CD4-positive, alpha-beta T cell (primary cell): ENCODE measurements at places on chromosomes 3 and 15. TPM values are rescaled to one million over a fixed set of nuclear protein-coding genes. Genes with fewer than 3 reads are reported as not detected.
A peak's percentile ranks its signal among the peaks of the same experiment; 100 is the strongest.

Gene AGBL1
- not detected for total RNA-seq

Gene CKMT1A
- total RNA-seq, result not detected

Gene ZNF620
- 0.82 TPM for total RNA-seq

Gene CCDC39
- not detected for total RNA-seq

DNA sequence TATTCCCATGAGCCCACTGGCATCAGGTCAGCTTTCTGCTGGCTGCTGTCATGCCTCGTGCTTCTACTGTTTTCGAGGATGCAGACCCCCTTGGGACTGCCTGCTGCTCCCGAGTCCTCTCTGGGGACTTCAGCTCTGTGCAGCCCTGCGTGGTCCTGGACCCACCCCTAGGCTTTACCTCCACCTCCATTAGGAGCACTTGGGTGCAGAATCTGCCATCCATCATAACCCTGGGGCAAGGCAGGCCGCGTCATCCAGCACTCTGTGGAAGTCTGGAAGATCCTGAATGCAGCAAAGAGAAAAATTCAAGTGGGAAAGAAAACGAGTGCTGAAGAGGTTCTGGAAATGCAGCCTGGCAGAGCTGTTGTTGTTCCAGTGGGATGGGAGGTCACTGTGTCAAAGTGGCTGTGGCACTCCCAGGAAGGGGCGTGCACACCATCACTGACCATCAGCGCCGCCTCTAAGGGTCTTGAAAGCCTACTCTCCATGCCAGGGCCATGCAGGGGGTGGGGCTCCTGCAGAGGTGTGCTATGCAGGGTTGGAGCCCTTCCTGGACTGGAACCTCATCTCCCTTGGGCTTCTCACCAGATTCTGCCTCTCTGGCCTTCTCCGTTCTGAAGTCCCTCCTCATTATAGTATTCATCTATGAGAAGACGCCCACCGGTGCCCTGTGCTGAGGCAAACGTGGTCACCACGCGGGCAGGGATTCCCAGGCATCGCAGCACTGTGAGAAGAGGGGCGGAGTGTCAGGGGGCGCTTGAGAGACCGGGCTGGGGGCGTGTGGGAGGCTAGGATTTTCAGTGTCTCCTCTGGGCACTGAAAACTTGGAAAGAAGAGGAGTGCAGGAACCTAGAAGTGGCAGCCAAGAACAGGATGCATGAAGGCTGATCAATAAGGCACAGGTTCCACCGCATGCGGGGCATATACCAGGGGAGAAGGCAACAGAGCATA lies 12.5 kb downstream of the EPB42 start:
- DNase-seq, result no peak

GRCh38 chr15:78341057-78341987 lies 1.2 kb downstream of the CRABP1 start:
- DNase-seq, result no peak

DNA sequence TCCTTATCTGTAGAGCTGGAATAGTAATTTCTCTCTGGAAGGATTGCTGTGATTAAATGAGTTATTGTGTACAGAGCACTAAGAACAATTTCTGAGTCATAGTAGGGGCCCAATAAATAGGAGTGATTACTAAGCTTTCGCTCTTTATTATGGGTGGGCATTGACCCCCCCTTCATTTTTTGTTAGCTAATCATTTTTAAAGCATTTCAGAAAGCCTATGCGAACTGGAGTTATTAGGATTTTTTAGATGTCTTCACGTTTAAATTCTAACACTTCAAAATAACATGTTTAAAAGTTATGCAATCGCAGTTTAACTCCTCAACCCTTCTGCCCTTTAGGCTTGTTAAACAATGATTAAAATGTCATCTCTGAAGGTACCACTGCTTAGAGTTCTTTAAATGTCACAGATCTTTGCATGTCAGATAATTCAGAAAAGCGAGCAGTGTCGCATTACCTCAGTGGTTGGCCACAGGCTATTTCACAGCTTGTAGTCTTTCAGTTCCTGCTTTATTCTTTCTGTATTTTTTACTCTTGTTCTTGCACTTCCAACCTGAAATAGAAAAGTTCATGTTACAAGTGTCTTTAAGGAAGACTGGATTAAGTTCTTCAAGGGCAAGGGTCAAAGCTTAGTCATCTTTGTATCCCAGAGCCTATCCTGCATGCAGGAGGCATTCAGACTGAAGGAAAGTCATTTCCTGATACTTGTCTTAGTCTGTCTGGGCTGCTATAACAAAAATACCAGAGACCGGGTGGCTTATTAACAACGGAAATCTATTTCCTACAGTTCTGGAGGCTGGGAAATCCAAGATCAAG lies 102.9 kb downstream of the FNDC3B start:
- no peak for DNase-seq

GRCh38 chr3:172182797-172183196 lies 143.4 kb downstream of the FNDC3B start:
- no peak for DNase-seq

- DNase-seq, result no peak
Observed at GRCh38 chr15:78660584-78660983, 19.6 kb upstream of the CHRNB4 start.

- no peak for DNase-seq
Observed at GRCh38 chr15:100929641-100930042, 10.5 kb downstream of the LRRK1 start.

DNA sequence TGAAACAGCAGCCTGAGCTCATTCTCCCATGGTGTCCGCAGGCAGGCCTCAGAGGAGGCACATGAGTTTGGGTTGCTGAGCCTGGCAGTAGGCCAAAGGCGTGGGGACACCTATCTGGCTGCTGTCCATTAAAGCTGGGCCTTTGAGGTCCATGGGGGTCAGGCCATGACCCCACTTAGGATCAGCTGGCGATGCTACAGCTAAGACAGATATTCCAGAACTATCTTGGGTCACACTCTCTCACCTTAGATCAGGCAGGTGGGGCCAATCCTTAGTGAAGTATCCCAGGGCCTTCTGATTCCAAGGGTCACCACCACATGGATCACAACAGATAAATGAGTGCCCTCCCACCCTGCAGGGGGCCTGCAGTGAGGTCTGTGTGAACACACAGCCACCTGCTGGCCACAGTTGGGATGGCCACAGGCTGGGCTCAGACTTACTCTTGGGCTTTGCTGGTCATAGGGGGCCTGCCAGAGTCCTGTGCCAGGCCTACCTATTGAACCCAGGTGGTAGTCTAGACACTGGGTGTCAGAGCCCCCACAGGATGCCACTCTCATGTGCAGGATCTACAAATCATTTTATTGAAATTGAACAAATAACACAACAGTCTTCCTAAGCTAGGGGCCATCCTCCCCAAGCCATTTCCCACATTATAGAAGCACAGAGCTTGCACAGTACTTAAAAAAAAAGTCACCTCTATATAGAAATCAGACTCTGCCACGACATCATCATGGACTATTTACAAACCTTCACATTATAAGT lies 2.0 kb upstream of the HYAL2 start:
- DNase-seq, result peak; percentile 46

- DNase-seq, result no peak
Observed at GRCh38 chr3:36956155-36956554, 11.3 kb upstream of the TRANK1 start.

- no peak for DNase-seq
Observed at GRCh38 chr3:158733656-158734055, 1.4 kb upstream of the RARRES1 start.

- peak; percentile 81 for DNase-seq
Observed at GRCh38 chr3:186540221-186540834, 3.9 kb downstream of the CRYGS start.

GRCh38 chr3:197495999-197496745 lies 59.6 kb downstream of the BDH1 start:
- no peak for DNase-seq
